ENCODE measurements at places on chromosomes 11 and 22.

DNA sequence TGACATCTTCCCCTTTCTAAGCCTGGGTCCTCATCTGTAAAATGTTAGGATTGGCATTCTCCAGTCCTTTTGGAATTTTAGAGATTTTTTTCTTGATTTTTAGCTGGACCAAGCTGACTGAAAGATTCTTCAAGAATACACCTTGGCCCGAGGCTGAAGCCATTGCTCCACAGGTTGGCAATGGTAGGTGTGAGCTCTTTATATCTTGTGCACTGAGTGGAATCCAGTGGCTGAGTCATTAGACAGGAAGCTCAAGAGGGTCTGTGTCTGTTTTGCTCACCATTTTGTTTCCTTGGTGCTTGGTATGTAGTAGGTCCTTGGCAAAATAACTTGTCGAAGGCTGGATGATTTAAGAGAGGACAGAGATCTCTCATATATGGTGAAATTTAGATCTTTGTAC lies 6.2 kb downstream of the EIF3L start:
- DNase-seq, result no peak

DNA sequence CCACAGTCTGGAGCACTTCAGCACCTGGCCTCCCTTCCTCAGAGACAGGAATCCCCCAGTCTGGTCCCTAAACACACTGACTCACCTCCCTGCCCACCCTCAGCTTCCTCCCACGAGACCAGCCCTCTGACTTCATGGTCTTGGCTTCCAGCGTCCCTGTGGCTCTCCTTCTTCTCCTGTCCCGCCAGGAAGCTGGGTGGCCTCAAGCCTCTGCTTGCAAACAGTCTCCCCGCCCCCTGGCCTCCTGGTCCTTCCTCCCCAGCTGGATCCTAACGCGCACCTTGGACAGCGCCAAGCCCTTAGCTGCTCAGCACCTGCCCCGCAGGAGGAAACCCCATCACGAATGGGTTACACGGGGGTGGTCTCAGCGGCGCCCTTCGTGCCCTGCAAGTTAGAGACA lies 4.5 kb downstream of the NCF4 start:
- no peak for DNase-seq

GRCh38 chr11:19907008-19907579 lies 194.5 kb downstream of the NAV2 start:
- no peak for DNase-seq

DNA sequence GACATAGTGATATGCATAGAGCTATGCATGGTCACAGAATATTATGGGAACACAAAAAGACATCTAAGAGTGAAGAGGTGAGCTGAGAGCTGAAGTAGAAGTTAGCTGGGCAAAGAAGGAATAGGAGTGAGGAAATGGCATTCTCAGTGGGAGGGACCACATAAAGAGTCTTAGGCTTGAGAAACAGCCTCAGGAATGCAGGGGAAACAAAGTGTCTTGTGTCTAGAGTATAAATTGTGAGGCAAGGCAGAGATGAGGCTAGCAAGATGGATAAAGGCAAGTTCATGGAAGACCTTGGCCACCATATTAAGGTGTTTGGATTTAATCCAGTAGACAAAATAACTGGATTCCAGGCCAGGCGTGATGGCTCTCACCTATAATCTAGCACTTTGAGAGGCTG lies 40.6 kb upstream of the CRTAM start:
- no peak for DNase-seq

GRCh38 chr11:2837651-2838050 lies 47.9 kb downstream of the CDKN1C start:
- DNase-seq, result no peak

GRCh38 chr11:119652907-119653659 lies 75.9 kb downstream of the NECTIN1 start:
- DNase-seq, result no peak

DNA sequence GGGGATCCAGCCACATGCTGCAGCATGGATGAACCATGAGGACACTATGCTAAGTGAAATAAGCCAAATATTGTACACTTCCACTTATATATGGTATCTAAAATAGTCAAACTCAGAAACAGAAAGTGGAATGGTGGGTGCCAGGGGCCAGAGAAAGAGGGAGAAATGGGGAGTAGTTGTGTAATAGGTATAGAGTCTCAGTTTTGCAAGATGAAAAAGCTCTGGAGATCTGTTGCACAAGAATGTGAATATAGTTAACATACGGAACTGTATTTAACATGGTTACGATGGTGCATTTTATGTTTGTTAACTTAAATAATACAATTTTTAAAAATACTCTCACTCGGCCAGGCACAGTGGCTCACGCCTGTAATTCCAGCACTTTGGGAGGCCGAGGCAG lies 21.2 kb downstream of the GDPD5 start:
- no peak for DNase-seq

DNA sequence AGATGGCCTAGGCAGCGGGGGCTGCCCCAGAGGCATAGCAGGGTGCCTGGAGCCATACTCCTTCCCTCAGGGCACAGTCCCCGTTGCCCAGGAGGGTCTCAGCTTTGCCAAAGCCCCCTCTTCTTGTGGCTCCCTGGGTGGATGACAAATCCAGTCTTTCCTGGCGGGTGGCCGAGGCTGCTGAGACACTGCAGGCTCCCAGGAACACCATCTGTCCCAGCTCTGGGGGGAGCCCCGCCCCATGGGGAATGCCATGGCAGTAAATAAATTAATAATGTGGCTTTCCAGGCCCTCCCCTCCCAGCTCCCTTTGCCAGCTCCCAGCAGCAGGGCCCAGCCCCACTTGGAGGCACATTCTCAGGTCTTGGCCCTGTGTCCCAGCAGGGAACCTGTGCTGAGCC lies 45.0 kb downstream of the PDE2A start:
- no peak for DNase-seq

GRCh38 chr11:61378713-61379313 lies 13.6 kb upstream of the TMEM216 start:
- DNase-seq, result no peak

DNA sequence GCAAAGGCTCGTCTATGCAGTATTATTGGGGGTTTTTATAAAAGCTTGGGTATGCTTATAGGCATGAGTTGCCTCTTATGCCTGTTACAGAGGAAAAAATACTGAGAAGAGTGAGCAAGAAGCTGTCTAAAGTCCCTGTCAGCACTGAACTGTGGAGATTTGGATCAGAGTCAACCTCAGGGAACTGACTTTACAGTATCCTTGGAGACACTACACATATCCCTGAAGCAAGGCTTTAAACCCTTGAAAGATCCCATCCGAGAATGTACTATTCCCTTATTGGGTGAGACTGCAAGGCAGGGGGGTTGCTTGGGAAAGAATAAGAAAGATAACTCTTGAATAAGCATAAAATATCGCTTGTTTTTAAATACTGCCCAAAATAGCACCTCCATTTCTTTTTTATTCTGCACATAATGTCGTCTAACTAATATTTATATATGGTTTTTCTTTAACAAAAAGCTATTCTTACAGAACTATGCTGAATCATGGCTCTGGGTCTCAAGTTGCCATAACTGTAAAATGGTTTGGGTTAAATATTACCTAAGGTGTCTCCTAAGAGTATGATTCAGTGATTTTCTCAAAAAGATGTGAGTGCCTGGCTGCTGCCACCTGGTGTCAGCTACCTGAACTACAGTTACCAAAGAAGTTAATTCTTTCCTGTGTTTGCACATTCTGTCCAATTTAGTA lies 1062.8 kb downstream of the DLG2 start:
- no peak for DNase-seq

DNA sequence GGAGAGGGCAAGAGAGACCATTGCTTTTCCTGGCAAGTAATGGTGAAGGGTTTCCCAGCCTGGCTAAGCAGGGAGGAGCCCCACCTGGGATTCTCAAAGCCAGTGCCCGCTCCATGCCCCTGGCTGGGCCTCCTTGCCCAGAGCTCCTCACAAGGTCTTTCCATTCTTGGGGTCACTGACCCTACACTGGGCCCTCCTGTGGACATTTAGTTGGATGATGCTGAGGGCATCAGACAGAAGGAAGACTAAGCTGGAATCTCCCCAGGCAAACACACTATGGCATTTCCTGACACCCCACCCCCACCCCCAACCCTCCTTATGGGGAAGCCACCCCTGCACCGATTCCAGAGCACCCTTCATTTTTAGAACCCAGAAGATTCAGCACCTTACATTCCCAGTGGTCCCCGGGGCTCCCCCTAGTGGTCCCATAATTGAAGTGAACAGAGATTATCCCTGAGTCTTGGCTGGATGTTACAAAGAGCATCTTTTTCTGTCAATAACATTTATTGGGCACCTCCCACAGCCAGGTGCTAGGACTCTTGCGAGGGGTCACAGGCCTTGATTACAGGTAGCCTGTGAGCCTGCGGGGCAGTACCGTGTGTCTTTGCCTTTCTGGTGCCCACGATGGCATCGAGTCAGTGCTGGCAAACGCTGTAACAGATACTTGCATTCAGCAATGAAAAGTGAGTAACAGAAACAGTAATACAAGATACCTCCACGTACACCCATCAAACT lies 548.5 kb downstream of the BUD13 start:
- no peak for DNase-seq

GRCh38 chr11:114165326-114166230 lies 106.1 kb downstream of the ZBTB16 start:
- DNase-seq, result no peak

GRCh38 chr22:26484360-26484706 lies 656 bp downstream of the SRRD start:
- no peak for DNase-seq

- no peak for DNase-seq
Observed at GRCh38 chr11:100188137-100188783, 498.8 kb upstream of the ARHGAP42 start.

GRCh38 chr11:116534270-116534975 lies 238.4 kb downstream of the BUD13 start:
- peak; percentile 22 for DNase-seq

GRCh38 chr11:29305456-29306232 lies 711.2 kb downstream of the KCNA4 start:
- no peak for DNase-seq

GRCh38 chr11:104999721-105000120 lies 23.2 kb downstream of the CASP5 start:
- DNase-seq, result no peak

- no peak for DNase-seq
Observed at GRCh38 chr11:6559369-6559768, 44.0 kb downstream of the RRP8 start.

DNA sequence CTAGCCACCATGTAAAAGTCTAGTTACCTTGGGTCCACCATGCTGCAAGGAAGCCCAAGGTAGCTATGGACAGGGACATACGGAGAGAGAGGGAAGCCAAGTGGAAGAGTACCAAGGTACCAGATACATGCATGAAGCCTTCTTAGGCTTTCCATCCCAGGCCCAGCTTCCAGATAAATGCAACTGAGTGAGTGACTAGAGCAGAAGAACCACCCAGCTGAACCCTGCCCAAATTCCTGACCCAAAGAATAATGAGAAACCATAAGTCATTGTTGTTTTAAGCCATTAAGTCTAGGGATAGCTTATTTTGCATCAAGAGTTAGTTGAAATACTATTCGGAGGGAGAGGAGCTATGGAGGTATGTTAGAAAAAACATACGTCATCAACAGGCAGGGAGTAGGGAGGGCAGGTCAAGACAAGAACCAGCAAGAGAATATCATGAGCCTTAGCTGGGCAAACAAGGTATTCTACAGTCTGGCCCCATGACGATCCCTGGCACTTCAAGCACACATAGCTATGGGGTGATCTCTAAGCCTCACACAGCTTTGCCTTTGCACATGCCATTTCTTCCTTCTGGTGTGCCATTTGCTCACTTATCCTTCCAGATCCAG lies 36.5 kb upstream of the APLNR start:
- no peak for DNase-seq

DNA sequence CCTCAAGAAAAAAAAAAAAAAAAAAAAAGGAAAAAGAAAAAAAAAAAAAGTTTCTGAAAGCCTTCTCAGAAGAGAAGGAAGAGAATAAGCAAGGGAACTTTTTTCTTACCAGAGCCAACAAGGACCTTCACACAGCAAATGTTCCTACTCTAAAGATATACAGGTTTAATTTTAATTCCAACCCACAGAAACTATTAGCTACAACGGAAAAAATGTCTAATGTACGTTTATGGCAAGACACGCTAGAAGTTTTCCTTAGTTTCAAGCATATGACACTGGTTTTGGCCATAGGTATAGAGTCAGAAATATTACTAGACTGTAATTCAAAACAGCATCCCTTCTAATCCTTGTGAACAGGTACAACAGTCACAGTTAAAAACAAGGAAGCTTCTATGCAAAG lies 120.1 kb downstream of the MRTFA start:
- DNase-seq, result no peak

GRCh38 chr11:112523477-112523876 lies 262.8 kb upstream of the PLET1 start:
- no peak for DNase-seq

GRCh38 chr11:45543081-45543480 lies 122.3 kb downstream of the CHST1 start:
- DNase-seq, result no peak

DNA sequence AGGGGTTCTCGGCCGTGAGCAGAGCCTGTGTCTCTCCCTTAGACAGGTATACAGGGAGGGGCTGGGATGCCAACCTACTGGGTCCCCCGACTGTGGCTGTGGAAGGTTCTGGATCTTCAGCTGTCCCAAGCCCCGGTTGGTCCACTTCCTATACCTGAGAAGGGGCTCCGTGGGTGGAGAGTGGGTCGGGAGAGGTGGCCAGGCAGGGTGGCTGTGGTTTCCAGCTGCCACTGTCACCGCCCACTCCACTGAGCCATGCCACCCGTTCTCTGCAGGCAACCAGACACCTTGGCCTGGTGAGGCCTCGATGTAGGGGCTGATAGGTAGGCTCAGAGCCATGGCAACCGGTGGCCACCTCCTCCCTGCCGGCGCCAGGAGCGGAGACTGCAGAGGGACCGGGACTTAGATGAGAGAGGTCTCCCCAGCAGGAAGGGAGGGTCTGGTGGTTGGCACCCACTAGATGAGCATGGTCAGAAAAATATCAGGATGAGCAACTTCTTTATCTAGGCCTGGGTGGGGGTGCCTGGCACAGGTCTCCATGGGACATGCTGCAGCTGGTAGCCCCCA lies 53.8 kb downstream of the TRIOBP start:
- DNase-seq, result no peak

DNA sequence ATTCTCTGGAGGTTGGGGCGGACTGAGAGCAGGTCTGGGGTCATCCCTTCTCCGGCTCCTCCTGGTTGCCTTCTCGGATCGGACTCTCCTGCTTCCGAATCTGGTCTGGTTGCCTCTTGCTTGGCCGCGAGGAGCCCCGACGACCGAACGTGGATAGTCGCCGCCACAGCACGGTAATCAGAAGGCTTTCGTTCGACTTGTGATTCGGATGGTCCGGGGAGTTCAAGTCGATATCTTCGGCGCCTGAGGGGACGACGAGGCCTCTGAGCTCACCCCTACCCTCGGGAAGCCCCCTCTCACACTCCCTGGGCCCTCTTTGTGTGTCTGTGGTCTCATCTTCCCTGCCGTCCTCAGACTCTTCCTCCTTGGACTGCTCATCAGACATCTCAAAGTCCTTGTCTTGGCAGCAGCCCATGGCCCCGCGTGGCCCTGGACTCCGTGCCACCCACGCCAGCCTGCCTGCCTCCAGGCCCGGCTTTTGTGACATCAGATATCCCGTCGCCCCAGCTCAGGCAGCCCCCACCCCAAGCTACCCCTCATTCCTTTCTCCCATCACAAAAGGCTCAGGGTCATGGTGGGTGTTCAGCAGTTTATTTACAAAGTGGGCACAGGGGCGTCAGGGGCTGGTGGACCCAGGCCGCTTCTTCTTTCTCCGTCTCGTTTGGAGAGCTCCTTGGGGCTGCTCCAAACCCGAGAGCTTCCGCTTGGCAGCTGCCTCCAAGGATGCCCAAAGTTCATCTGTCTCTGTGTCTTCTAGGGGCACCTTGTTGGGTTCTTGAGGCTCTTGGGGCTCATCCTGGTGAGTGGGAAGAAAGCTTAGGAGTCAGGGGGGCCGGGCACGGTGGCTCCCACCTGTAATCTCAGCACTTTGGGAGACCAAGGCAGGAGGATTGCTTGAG lies at the start of gene TEX54:
TEX54 (minus strand) TSS at position 506 of the 899 bp plus-strand sequence.
- DNase-seq, result peak; percentile 80

GRCh38 chr11:14583252-14584034 lies 60.2 kb upstream of the PDE3B start:
- DNase-seq, result no peak
